Stimulated activated CD8-positive, alpha-beta memory T cell treated with anti-CD3 and anti-CD28 coated beads, Interleukin-15, amount 100 ng/mL, for 48 hours (primary cell): ENCODE measurements at places on chromosomes 5 and 9.

DNA sequence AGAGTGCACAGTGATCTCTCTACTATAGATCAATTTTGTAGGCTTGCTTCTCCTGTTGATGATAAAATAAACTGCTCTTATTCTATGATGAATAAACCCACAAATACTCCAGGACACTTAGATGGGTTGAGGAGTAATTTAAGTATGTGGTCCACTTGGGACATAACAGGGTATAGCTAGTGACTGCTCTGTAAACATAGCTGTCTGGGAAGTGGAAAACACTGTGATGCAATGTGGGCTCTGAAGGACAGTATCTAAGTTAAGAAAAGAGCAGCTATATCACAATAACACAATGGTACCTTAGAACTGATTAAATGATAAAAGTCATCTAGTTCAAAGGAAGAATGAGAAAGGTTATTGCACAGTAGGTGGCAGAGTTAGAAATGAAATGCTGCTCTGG, 294.3 kb upstream of the HAPLN1 start:
- no peak for DNase-seq

- no peak for DNase-seq
Measured at GRCh38 chr5:42718591-42718990, 38.0 kb upstream of the CCDC152 start.

DNA sequence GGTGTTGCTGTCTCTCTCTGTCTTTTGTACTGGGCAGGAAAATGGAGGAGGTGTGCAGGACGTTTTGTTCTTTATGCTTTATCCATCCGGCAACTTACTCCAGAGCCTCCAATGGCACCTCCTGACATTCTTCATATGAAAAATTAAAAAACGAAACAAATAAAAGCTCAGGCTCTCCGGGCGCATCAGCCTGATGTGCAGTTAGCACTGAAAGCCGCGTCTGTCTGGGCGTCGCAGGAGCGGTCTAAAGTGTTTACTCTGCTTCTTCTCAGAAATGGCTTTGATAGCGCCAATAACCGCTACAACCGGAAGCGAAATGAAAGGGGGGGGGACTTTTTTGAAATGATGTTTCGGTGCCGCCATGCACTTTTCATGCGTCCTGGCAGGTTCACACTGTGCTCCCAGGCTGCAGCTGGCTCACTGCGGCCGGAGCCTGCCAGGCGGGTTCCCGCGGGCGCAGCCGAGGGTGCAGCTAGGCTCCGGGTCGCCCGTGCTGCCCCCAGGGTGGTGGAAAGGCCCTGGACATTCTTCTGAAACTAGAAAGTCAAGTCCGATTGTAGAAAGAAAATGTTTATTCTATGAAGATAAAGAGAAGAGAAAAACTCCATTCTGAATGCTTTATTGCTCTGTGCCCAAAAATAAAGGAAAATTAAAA, 407.7 kb upstream of the IRX1 start:
- DNase-seq: no peak

DNA sequence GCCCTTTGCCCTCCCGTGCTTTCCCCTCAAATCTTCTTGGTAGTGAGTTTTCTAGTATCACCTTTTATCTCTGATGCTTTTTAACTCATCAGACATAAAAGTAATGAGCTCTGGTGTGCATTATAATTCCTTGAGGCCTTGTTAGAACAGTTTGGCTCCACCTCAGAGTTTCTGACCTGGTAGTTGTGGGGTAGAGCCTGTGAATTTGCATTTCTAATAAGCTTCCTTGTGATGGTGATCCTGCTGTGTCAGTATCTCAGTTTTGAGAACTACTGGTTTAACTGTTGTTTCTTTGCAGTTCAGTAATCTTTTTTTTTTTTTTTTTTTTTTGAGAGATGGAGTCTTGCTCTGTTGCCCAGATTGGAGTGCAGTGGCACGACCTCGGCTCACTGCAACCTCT, 31.1 kb downstream of the UBE2D2 start:
- no peak for DNase-seq

- DNase-seq: no peak
Measured at GRCh38 chr5:119274767-119275130, 81.1 kb upstream of the TNFAIP8 start.

- DNase-seq: no peak
Measured at GRCh38 chr5:41707853-41708603, 162.2 kb downstream of the OXCT1 start.

DNA sequence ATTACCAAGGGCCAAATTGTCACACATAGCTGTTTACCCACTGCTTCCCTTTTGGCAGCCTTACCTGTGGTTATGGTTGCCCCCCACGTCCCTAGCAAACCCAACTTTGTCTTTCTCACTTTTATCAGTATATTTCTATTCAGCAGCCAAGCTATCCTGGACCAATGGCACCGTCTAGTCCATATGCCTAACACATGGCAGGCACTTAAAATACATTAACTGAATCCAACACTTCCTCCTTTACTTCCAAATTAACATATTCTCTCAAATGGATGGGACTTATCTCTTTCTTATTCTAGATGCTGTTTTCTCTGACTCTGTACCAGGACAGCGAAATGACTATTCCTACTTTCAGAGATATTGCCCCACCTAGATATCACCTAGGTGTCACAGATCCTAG, 50.9 kb upstream of the SLC44A1 start:
- DNase-seq: no peak

- no peak for DNase-seq
Measured at GRCh38 chr5:76788362-76788761, 30.5 kb upstream of the F2RL1 start.

DNA sequence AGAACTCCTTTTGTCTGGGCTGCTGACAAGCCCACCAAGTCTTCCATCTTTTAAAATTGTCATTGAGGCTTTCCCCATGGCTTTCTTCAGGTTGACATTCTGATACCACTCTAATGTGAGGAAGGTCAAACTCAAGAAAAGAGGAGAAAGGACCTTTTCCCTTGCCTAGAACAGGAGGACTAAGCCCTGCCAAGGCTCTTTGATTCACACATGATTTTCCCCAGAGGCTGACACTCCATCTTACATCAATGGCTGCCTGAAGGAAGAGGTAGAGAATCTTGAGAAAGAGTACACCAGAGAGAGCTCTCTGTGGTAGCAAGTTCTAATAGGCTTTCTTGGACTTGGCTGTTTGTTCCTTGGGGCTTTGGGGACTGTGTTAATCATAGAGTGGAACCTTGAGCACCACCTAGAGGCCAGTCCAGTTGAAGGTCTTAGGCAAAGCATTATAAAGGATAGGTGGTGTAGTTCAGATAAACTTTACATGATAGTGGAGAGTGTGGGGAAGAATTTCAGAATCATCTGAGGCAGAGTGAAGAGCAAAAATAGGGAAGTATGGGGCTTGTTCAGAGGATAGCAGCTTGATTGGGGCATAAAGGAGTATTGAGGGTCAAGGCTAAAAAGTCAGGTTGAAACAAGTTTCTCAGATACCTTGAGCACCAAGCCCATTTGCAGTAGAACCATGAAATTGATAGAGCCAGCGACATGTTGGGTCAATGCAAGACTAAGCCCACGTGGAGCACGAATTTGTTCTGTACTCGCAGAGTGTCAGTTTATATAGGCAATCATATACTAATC, 36.7 kb downstream of the NDFIP1 start:
- peak; percentile 21 for DNase-seq

GRCh38 chr5:157186309-157187045, 5.8 kb downstream of the ITK start:
- no peak for DNase-seq

DNA sequence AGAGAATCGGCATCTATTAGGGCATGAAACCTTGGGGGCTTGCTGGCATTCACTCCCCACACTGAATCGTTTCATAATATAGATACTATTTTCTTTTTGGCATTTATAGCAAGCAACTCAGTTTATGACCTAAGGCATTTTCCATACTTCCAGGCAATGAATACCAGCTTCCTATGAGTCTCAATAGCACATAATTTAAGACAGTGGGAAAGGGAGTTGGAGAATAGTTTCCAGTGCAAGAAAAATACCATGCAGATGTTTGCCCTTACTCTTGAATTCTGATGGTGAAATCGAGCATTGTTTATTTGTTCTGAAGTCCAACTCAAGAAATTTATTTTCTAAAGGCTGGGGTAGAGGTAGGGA, 175.8 kb upstream of the KLF9 start:
- DNase-seq: no peak

DNA sequence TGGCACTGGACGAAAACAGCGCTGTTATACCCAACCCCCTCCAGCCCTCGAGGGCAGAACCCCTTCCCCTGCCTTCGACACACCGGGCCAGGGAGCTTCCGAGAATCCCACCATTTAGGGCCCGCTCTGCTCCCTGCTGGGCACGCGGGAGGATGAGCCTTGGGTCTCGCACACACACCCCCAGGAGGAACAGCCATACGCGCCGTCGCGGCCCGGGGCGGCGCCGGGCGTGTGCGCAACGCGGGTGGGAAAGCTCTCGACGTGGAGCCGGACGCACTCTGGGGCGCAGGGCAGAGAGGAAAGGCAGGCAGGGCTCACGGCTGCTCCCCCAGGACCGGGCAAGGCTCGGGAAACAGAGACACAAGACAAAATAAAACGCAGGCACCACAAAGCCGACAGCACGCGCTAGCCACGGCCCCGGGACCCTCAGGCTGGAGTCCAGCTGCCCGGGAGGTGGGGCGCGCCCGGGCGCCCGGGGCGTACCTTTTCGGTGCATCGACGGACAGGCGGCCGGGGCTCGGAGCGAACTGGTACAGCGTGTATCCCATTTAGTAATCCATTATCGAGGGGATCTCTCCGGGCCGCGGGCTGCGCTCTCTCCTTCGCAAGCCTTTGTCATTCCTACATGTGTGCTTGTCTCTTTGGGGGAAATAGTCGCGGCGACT, 789 bp downstream of the SEMA6A start:
- DNase-seq: no peak

DNA sequence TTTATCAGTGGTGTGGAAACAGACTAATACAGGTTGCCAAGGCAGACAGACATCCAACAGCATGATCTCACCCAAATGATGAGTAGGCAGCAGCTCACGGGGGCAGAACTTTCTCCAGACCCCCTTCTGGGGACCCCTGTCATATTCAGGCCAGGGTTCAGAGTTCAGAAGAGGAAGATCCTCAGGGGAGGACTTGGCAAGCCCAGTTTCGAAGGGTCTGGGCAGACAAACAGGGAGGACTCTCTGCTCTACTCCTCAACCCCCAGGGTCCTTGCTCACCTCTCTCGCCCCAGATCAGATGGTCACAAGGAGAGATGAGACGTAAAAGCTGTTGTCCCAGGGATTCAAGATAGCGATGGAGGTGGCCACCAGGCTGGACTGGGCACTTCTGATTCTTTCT, 215.1 kb upstream of the MVB12B start:
- no peak for DNase-seq

DNA sequence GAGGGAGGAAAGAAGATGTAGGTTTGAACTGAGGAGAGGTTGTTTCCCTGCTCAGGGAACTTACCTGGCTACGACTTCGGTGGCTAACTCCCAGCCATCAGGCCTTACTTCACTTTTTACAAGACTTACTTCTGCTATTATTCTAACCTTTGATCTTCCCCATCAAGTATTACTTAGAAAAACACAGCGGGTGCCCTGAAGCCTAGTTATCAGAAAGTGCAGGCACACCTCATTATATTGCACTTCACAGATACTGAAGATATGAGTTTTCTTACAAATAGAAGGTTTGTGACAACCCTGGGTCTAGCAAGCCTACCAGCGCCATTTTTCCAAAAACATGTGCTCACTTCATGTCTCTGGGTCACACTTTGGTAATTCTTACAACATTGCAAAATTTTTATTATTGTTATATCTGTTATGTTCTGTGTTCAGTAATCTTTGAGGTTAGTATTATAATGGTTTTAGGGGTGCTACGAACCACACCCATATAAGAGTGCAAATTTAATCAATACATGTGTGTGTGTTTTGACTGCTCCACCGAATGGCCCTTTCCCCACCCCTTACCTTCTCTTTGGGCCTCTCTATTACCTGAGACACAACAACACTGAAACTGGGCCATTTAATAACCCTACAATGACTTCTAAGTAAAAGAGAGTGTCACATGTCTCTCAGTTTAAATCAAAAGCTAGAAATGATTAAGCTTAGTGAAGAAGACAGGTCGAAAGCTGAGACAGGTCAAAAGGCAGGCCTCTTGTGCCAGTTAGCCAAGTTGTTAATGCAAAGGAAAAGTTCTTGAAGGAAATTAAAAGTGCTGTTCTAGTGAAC, 2102.7 kb upstream of the WWC1 start:
- DNase-seq: no peak

- DNase-seq: no peak
Measured at GRCh38 chr9:21831841-21832509, 29.5 kb downstream of the MTAP start.

DNA sequence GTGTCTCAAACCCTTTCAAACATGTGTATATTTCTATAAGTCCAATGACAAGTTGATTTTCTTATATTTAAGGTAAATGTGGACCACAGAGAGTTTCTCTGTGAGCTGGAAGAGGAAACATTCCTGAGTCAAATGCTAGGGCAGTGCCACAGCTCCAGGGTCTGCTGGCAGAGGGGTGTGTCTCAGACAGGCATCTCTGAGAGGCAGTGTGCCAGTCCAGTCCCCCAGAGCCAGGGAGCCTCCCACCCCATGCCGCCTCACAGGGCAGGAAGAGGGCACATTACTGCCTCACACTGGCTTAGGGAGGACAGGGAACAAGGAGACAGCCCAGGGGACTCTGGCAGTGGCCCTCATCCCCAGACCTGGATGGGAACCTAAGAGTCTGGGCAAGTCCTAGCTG, 120.2 kb downstream of the TENT4A start:
- no peak for DNase-seq

GRCh38 chr5:175741556-175741955, 83.7 kb downstream of the HRH2 start:
- no peak for DNase-seq

- DNase-seq: no peak
Measured at GRCh38 chr5:72364171-72364570, 44.0 kb downstream of the PTCD2 start.

DNA sequence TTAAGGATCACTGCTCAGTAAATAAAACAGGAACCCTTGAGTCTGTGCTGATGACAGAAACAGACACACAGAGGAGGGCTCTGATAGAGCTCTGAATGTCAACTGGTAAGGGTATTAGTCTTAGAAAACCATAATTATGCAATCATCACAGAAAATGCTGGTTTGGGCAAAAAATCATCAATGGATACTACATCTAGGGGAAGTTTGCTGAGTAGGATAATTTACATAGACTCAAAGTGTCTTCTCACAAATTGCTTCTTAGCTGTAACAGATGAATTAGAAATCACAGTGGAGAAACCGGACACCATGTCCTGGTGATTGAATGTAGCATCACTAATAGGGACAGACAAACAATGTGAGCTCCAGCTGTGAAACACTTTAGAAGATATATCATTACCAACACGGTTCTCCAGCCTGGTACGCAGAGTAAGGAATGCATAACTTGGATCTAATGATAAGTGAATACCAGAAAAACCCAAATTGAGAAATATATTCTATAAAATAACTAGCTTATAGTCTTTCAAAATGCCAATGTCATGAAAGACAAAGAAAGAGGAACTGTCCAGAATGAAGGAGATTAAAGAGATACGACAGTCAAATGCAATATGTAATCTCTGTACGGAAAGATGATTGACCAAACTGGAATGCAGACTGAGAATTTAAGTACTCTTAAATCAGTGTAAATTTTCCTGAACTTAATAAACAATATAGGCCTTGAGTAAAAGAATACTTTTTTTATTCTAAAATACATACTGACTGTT, 17.3 kb downstream of the CHD1 start:
- no peak for DNase-seq

GRCh38 chr5:164909673-164910072, 1404.3 kb downstream of the MAT2B start:
- DNase-seq: no peak

GRCh38 chr5:109335114-109335513, 74.7 kb downstream of the PJA2 start:
- no peak for DNase-seq

GRCh38 chr5:50886657-50887345, 220.4 kb downstream of the PARP8 start:
- DNase-seq: no peak
